ENCODE measurements at places on chromosomes 16 and 17.

DNA sequence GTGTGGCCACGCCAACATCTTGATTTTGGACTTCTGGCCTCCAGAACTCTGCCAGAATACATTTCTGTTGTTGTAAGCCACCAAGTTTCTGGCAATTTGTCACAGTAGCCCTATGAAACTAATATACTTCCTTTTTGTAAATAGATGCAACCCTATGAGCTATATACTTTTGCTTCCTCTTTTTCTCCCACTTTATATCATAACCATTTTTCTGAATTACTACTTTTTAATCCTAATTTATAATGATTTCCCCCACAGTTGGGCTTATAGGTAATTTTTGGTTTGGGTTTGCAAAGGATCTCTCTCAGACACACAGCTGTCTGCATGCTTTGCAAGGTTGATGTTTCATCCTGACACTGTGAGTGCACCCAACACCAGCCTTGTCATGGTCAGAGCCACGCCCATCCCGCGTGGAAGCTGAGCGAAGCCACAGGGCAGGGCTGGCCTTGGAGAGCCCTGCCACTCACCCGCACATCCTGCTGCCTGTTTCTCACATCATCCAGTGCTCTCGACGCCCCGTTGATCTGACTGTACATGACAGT lies 5.8 kb downstream of the TRIM25 start:
- DNase-seq: no peak

- no peak for DNase-seq
Measured at GRCh38 chr16:58551496-58551895, 36.2 kb downstream of the SETD6 start.

DNA sequence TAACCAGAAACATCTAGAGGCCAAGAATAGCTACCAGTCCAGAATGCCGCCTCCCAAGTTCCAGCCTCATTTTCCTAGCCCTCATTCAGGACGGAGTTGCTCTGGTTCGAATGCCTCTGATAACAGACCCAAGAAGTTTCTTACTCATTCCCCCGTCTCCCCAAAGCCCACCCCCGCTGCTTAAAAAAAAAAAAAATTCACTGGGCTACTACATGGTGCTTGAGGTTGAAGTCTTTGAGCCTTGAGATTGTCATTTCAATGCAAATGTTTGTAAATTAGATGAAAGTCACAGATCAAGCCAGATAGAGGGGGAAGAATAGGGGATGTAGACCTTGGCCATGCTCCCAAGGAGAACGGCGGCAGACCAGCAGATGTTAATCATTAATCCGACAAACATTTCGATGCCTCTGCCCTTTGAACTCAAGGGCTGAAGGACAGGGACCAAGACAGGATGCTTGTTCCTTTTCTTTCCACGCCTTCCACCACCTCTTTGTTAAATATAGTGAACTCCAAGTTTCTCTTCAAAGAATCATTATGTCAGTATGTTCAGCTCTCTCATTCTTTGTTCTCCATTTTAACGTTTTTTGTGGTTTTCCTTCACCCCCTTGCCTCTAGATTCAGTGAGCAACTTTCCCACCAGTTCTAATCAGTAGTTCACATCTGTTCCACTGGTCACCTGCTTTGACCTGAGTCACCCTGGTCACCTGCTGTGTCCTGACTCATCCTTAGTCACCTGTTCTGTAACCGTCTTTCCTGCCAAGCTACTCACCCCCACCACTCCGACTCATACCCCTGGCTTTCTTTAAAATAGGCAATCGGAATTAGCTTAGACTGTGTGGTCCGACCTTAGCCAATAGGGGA lies 190.3 kb downstream of the CPPED1 start:
- DNase-seq: no peak

GRCh38 chr16:20821682-20822081 lies 15.4 kb downstream of the REXO5 start:
- no peak for DNase-seq

DNA sequence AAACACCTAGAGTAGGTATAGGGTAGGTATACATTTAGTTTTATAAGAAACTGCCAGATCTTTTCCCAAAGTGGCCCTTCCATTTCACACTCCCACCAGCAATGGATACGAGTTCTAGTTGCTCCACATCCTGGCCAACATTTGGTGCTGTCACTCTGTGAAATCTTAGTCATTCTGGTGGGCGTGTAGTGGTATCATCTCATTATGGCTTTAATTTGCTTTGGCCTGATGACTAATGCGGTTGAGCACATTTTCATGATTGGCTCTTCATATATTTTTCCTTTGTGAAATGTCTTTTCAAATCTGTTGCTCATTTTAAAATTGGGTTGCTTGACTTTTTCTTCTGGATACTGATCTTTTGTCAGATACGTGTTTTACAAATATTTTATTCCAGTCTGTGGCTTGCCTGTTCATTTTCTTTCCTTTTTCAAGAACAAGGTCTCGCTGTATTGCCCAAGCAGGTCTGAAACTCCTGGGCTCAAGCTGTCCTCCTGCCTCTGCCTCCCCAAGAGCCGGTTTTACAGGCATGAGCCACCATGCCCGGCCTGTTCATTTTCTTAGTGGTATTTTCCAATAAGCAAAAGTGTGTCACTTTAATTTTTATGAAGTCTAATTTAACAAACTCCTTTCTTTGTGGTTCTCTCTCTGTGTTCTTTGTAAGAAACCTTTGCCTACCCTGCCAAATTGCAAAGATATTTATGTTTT lies 192.4 kb downstream of the SEC14L1 start:
- DNase-seq: no peak

- DNase-seq: no peak
Measured at GRCh38 chr17:27276653-27277156, 17.2 kb upstream of the WSB1 start.

DNA sequence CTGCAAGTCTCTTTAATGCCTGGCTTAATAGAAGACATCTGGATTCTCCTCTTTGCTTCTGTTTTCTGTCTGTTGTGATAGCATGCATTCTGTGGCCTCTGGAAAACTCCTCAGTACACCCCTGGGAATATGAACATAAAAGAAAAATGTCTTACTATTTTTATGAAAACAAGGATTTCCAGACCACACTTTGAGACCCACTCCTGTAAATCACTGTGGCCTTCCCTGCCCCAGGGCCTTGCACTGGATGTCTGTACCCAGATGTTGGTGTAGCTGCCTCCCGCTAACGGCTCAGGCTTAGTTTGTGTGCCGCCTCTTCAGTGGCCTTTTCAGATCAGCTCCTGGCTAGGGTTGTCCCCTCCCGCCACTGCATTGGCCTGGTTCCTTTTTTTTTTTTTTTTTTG lies 126.6 kb downstream of the SOCS1 start:
- no peak for DNase-seq

GRCh38 chr16:30548416-30549253 lies 9.5 kb downstream of the ZNF764 start:
- DNase-seq: no peak

DNA sequence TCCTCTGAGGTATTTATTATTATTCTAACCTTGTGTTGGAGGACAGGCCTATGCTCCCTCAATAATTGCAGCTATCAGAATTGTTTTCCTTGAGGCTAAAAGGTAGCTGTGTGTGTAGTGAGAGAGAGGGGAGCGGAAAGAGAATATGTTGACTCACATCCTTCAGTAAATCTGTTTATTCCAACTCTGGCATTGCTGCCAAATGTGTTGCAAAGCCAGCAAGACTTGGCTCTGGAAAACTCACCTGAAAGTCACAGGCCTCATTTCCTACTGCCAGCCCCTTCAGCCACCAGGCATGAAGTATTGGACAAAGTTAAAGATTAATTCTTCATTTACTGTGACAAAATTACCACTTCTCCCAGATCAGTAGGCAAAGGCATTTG lies 9.6 kb downstream of the CA10 start:
- no peak for DNase-seq

- no peak for DNase-seq
Measured at GRCh38 chr17:66964930-66965800, 658 bp downstream of the CACNG4 start.

DNA sequence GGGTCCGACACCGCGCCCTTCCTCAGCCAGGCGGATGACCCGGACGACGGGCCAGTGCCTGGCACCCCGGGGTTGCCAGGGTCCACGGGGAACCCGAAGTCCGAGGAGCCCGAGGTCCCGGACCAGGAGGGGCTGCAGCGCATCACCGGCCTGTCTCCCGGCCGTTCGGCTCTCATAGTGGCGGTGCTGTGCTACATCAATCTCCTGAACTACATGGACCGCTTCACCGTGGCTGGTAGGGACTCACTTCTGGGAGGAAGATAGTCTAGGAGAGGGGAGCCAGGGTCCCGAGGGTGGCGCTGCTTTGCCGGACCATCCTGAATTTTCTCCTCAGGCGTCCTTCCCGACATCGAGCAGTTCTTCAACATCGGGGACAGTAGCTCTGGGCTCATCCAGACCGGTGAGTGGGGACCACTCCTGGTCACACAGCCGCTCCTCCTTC lies 601 bp downstream of the SPNS1 start:
- no peak for DNase-seq

DNA sequence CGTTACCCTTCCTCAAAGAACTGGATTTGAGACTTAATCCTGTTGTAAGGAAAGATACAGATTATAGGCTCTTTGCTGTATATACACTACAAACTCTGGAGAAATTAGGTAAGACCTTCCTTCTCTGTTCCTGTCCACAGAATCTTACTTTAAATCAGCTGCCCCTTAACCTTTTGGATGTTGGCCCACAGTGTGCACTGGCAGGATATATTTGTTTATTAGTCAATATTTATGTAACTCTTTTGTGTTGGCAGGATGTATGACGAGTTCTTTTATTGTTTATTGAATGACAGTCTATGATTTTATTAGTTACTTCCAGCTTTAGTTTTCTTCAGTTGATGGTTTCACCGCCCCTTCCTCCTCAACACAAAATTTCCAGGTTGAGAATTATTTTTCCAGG lies 19.7 kb downstream of the LRRC36 start:
- DNase-seq: no peak

DNA sequence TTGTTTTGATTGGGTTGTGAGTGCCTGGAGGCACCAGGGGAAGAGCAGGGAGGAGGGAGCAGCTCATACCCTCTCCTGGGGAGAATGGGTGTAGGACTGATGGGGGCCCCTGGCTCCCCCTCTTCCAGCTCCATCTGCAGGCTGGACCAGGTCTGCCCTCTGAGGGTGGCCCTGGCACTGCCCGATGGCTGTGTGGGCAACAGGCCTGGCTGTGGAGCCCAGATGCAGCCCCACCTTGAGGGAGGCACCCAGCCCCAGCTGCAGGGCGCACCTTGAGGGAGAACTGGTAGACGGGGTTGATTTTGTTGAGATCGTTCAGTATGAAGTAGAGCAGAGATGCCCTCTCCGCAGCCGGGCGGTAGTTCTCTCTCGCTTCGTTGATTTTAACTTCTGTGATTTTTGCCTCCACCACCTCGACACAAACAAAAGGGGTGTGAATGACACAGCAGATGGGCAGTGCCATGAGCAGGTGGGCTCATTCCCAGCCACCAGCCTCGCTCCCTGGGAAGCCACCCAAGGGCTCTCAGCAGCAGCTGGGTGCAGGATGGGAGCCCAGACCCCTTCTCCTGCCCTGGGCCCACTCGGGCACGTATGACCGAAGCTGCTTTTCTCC lies 71.6 kb downstream of the PGS1 start:
- DNase-seq: no peak

- no peak for DNase-seq
Measured at GRCh38 chr17:39283098-39283497, 57.4 kb upstream of the STAC2 start.

DNA sequence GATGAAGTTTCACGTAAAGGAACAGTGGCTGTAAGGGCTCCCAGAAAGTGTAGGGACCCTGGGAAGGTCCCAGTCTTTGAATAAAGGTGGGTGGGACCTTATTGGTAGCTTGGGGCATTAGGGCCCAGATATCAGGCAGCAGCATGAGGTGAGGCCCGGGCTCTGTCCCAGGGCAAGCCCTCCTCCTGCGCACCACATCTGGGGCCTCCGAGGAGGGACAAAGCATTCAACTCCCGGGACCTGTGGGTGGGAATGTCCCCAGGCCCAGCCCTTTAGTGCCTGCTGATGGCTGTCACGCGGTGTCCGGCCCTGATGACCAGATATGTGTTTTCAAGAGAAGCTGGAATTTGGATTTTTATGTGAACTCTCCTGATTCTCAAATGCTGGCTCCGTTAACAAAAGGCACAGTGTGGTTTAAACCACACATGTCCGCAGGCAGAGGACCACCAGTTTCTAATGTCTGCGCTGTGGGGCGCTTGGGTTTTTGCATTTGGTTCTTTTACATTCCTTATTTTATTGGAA lies 30.4 kb downstream of the RAI1 start:
- no peak for DNase-seq

DNA sequence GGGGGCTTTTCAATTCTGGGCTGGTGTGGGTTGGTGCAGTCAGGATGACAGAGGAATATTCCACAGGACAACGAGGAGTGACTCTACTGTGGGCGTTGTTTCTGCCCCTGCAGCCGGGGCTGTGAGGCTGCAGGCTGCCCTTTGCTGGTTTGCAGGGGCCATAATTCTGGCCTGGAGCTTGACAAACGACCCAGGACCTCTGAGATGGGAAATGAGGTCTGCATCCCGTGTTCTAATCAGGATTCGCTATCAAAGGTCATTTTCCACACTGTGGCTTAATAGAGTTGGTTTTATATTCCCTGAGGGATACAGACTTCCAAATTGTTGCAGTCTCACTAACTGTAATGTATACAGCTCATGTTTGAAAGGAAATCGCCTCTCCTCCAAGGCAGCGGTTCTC lies 180.9 kb downstream of the RPTOR start:
- DNase-seq: no peak

GRCh38 chr17:7246779-7247178 lies 4.5 kb upstream of the GABARAP start:
- no peak for DNase-seq

GRCh38 chr16:85901110-85901509 lies 2.1 kb downstream of the IRF8 start:
- no peak for DNase-seq

DNA sequence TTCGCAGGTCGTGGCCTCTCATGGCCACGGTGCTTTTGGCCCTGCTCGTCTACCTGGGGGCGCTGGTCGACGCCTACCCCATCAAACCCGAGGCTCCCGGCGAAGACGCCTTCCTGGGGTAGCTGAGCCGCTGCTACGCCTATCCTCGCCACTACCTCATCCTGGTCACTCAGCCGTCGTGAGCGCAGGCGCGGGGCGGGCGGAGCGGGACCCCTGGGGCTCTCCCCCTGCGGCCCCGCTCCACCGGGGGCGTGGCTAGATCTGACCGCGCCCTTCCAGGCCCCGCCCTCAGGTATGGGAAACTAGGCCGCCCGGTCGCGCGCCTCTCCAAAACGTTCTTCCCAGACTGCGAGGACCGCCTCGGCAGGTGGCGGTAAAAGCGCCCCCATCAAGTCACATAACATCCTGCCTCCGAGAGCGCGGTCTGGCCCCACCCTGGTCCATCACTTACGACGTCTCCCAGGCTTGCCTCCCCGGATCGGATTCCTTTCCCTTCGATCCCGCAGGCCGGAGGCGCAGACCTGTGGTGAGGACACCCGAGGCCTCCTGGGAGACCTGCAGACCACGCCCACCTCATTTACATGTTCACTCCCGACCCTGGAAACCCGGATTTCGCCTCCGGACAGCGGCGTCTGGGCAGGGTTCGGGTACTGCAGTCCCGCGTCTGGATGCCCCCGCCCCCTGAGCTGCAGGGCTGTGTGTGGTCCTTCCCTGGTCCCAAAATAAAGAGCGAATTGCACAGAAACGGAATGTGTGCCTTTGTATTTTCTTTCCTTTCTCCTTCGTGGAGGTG lies 91.5 kb upstream of the TMEM97 start:
- no peak for DNase-seq

GRCh38 chr16:57092786-57093411 lies 516 bp downstream of the CPNE2 start:
- DNase-seq: no peak
